CD4-positive, alpha-beta memory T cell (primary cell): ENCODE measurements at places on chromosomes 1 and 21.
A peak's percentile ranks its signal among the peaks of the same experiment; 100 is the strongest.

DNA sequence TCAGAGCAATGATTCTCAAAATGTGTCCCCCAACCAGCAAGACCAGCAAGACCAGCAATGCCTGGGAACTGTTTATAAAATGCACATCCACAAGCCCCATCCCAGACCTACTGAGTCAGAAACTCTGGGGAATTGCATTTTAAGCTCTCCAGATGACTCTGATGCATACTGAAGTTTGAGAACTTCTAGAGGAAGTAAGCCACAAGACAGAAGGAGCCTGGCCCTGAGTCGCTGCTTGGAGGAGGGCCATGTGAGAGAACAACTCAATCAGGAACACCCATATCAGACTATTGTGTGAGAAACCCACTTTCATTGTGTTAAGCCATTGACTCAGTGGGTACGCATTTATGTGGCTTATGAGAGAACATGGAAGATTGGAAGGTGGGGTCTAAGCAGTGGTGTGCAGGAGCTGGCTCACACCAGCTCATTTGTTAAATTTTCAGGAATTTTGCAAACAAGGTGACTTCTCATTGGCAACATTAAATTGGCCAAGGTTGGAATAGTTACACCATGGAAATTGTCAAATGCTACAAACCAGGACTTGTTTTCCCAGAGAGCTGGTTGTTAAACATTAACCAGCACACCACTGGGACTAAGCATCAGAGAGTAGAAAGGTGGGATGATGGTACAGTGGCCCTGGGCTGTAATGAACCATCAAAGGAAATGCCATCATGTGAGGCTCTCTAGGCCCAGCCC, 38.9 kb downstream of the ATP1A1 start:
- DNase-seq = no peak
- H3K4me3 ChIP-seq = no peak overlapping the region
- peaks cover under 1% of the 10 kb centered on the region for H3K36me3 ChIP-seq
- H3K27me3 ChIP-seq = no peaks in the 10 kb centered on the region
- H3K27ac ChIP-seq = no peak overlapping the region

- no peaks in the 10 kb centered on the region for H3K27me3 ChIP-seq
- H3K4me3 ChIP-seq = no peak overlapping the region
- H3K4me1 ChIP-seq = no peaks in the 10 kb centered on the region
Observed at GRCh38 chr1:37424523-37424922, 49.9 kb upstream of the ZC3H12A start.

- no peaks in the 10 kb centered on the region for H3K27me3 ChIP-seq
- no peak overlapping the region for H3K4me3 ChIP-seq
- DNase-seq = peak; percentile 58
Observed at GRCh38 chr1:46533179-46533864, 18.1 kb downstream of the KNCN start.

DNA sequence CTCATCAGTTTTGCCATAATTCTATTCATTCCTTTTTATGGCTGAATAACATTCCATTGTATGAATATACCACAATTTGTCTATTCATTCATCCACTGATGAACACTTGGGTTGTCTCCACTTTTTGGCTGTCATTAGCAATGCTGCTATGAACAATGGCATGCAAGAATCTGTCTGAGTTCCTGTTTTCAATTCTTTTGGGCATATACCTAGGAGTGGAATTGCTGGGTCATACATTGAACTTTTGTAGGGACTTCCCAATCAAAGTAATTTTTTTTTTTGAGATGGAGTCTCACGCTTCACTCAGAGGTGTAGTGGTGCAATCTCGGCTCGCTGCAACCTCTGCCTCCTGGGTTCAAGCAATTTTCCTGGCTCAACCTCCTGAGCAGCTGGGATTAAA, 34.9 kb downstream of the AADACL4 start:
- no peaks in the 10 kb centered on the region for H3K27me3 ChIP-seq
- no peak for DNase-seq
- H3K4me3 ChIP-seq = no peak overlapping the region
- H3K27ac ChIP-seq = no peak overlapping the region
- no peaks in the 10 kb centered on the region for H3K36me3 ChIP-seq

- no peaks in the 10 kb centered on the region for H3K4me1 ChIP-seq
- DNase-seq = no peak
- H3K27me3 ChIP-seq = peaks cover 4% of the 10 kb centered on the region
- H3K27ac ChIP-seq = no peak overlapping the region
- no peak overlapping the region for H3K4me3 ChIP-seq
- H3K36me3 ChIP-seq = no peaks in the 10 kb centered on the region
Observed at GRCh38 chr1:62281922-62282555, 37.2 kb downstream of the KANK4 start.

DNA sequence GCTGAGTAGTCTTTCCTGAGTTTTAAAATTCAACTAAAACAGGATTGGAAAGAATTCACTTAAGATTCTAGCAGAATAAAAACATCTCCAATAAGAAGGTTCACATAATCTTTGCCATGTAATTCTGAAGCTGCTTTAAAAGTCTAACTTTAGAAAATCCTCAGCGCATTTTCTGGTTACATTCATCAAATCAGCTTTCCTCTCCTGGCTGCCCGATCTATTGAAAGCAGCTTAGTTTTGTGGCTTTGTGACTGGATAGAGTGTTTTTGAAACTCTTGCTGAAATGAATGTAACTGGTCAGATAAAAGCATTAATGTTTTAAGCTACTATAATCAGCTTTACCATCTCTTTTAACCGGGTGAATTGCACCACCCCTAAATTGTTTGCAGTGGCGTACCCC, 66.8 kb downstream of the DOP1B start:
- no peak for DNase-seq
- H3K4me3 ChIP-seq = no peak overlapping the region
- H3K4me1 ChIP-seq = no peaks in the 10 kb centered on the region
- peaks cover 21% of the 10 kb centered on the region for H3K36me3 ChIP-seq
- H3K27ac ChIP-seq = no peak overlapping the region

- no peaks in the 10 kb centered on the region for H3K27me3 ChIP-seq
- DNase-seq = no peak
- peaks cover 32% of the 10 kb centered on the region for H3K36me3 ChIP-seq
- peak overlapping the region; percentile 72 for H3K4me3 ChIP-seq
Observed at GRCh38 chr1:228405200-228405978, 1.2 kb downstream of the TRIM11 start.

- DNase-seq = no peak
- peaks cover 6% of the 10 kb centered on the region for H3K4me1 ChIP-seq
- H3K27me3 ChIP-seq = no peaks in the 10 kb centered on the region
- no peak overlapping the region for H3K4me3 ChIP-seq
- H3K36me3 ChIP-seq = no peaks in the 10 kb centered on the region
Observed at GRCh38 chr21:42260121-42260520, 41.2 kb downstream of the ABCG1 start.

GRCh38 chr1:12588695-12589094, 29.3 kb downstream of the DHRS3 start:
- H3K4me3 ChIP-seq = no peak overlapping the region
- no peaks in the 10 kb centered on the region for H3K27me3 ChIP-seq
- H3K27ac ChIP-seq = no peak overlapping the region
- DNase-seq = no peak

DNA sequence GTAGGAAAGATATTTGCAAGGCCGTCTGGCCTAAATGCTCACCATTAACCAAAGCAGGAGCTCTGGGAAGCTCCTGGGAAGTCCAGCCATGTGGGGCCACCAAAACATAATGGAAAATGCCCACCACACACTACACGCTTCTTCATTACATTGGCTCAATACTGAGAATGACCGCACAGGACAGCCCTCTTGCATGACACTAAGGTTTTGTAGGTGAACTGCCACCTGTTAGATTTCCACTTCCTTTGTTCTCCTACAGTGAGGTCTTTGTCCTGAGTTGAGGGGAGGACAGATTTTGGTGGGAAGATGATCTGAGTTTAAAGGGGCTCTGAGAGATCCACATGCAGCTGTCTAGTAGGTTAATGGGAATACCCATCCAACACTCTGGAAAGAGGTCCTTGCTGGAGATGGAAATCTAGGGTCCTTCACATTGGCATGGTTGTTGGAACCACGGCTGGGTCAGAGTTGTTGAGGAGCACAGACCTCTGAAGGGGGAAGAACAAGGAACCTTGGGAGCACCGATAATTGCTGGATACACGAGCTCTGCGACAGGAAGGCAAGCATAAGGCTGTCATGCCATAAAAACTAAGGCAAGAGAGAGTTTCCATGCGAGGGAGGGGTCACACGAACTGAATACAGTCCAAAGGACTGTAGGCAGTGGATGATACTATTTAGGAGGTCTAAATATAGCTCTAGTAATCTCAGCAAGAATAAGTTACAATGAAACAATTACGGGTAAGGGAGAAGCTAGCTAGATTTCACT, 105.5 kb upstream of the IRF2BP2 start:
- H3K4me3 ChIP-seq = no peak overlapping the region
- no peak overlapping the region for H3K27ac ChIP-seq
- DNase-seq = no peak

DNA sequence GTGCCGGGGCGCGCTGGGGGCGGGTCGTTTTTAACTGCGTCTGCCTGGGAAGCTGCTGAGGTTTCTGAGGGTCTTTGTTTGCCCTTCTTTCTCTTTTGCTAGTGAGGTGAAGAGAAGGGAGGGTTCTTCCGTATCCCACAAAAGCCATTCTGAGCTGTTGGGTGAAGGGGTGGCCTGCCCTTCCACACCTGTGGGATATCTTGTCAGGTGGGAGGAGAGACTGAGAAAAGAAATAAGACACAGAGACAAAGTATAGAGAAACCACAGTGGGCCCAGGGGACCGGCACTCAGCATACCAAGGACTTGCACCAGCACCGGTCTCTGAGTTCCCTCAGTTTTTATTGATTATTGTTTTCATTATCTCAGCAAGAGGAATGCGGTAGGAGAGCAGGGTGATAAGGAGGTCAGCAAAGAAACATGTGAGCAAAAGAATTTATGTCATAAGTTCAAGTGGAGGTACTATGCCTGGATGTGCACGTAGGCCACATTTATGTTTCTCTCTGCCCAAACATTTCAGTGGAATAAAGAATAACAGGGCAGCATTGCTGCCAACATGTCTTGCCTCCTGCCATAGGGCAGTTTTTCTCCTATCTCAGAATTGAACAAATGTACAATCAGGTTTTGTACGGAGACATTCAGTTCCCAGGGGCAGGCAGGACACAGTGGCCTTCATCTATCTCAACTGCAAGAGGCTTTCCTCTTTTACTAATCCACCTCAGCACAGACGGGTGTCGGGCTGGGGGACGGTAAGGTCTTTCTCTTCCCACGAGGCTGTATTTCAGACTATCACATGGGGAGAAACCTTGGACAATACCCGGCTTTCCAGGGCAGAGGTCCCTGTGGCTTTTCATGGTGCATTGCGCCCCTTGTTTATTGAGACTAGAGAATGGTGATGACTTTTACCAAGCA, 972 bp downstream of the PGBD2 start:
- no peaks in the 10 kb centered on the region for H3K27me3 ChIP-seq
- no peaks in the 10 kb centered on the region for H3K36me3 ChIP-seq
- H3K27ac ChIP-seq = peak overlapping the region; percentile 59
- peaks cover 28% of the 10 kb centered on the region for H3K4me1 ChIP-seq
- DNase-seq = no peak
- peak overlapping the region; percentile 33 for H3K4me3 ChIP-seq

DNA sequence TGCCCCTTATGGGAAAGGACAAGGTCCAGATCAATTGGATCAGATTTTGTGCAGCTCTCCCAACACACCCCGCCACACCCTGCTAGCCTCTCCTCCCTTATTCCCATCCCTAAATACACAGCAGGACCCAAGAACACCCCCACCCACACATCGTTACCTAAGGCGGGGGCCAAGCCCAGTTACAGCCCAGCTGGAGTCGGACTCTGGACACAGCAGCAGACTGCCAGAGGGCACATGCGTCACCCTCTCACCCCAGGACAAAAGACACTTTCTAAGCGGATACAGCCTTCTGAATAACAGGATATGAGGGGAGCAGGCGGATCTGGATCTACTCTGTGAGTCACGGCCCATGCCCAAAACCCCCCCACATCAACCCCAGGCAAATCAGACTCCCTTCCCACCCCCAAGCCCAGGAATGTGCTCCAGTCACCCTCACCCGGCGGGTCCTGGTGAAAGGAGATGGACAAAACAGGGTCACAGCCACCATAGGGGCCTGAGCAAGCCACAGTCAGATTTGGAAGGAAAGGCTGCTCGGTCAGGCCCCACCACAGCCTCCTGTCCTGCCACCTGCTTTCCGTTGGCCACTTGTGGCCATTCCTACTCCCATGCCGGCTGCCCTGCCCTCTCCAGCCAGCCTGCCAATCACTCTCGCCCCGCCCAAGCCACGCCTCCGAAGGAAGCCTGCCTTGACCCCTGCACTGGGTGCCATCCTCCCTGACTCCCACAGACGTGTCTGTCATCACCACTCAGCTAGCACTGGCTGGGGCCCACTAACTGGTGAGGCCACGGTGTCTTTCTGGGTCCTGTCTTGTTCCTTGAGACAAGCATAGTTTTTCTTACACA, 4.0 kb downstream of the S100A16 start:
- H3K27me3 ChIP-seq = no peaks in the 10 kb centered on the region
- no peaks in the 10 kb centered on the region for H3K4me1 ChIP-seq
- no peak for DNase-seq
- no peak overlapping the region for H3K4me3 ChIP-seq

DNA sequence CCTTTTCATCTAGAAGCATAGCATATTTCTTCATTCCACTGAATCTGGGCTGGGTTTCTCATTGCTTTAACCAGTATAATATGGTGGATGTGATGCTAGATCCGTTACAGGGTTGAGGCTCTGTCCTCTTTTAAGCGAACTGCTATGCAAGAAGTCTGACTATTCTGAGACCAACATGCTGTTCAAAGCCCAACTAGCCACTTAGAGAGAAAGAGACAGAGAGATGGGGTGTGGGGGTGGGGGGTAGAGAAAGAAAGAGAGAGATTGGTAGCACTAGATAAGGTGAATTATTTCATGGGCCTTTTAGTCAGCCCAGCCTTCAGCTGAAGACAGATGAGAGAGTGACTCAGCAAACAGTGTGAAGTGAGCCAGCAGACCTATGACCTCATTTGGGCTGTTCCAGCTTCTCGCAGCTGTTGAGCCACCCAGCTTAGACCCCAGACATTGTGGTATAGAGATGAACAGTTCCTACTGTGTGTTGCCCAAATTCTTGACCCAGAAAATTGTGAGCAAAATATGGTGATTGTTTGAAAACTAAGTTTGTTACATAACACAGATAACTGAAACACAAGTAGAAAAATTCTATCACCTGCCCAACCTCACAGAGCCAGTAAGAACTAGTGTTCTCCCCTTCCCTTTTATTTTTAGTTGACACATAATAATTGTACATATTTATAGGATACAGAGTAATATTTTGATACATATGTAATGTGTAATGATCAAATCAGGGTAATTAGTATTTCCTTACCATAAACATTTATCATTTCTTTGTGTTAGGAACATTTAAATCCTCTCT, 40.7 kb upstream of the PRKACB start:
- no peaks in the 10 kb centered on the region for H3K4me1 ChIP-seq
- no peaks in the 10 kb centered on the region for H3K27me3 ChIP-seq
- H3K27ac ChIP-seq = no peak overlapping the region
- H3K36me3 ChIP-seq = no peaks in the 10 kb centered on the region

DNA sequence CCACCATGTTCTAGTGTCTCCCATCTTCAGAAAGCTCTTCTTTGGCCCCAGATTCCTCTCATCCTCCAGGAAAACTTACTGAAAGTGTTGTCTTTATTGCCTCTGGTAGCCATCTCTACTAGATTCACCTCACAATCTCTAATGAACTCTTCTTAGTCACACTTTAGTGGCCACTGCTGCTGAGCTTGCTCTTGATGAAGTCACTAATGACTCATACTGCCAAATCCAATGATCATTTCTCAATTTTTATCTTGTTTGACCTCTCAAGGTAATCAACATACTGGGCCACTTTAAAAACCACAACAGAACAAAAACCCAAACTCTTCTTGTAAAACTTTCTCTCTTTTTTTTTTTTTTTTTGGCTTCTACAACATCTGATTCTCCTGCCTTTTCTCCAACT, 196.4 kb downstream of the LHX8 start:
- no peaks in the 10 kb centered on the region for H3K36me3 ChIP-seq
- H3K4me1 ChIP-seq = no peaks in the 10 kb centered on the region
- H3K27me3 ChIP-seq = no peaks in the 10 kb centered on the region
- no peak overlapping the region for H3K27ac ChIP-seq
